Adipocyte (in vitro differentiated cells): ENCODE measurements at places on chromosomes 12 and 14.

GRCh38 chr14:58705066-58705465 is 67.3 kb downstream of the DACT1 start:
- DNase-seq: peak; percentile 23

- peak; percentile 3 for DNase-seq
These were observed 174.3 kb downstream of the MGAT4C start for GRCh38 chr12:86081843-86082242.

GRCh38 chr12:120115692-120116440 is 687 bp downstream of the RAB35 start:
- peak; percentile 66 for DNase-seq

DNA sequence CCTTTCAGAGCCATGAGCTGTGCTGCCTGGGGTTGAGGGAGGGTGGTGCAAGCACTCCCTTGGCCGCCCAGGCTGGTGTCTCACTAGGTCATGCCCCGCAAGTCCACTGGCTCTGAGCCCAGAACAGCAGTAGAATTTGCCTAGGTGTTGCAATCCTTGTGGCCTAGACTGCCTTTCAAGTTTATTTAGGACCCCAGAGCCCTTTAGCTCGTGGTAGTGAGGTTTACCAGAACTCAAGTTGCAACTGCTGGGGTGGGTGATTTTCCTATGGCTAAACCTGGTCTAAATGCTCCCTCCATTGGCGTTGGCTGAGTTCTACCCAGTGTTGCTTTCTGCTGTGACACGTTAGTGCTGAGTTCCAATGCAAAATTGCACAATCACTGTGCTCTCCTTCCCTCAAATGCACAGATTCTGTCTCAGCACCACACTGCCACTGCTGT is 287.2 kb downstream of the BCAT1 start:
- peak; percentile 69 for DNase-seq

DNA sequence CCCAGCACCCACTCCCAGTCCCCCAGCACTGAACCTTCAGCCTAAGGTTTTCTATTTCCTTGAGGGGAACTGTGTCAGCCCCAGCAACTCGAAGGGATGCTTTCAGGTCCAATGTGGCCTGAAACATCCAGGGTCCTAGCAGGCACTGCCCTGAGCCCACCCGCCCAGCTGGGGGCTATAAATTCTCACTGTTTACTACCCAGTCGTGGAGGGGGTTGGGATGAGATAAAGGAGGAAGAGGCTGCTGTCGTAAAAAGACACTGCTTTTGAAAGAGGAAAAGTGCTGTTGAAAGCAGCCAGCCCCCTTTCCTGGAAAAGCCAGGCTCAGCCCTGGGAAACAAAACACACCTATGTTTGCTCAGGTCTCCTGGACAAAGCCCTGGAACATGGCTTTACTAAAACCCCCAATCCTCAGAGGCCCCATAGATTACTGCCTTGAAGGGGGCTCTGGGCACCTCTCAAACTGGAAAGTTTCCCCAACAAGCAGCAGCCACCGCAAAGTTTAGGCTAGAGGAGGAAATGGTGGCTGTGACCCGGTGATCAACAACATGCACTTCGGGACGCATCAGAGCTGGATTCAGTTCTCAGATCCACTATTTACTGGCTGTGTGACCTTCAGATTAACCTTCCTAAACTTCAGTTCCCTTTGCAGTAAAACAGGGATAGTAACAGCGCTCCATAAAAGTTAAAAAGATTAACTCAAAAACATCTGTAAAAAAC is 51.0 kb downstream of the ACTN1 start:
- DNase-seq: no peak

DNA sequence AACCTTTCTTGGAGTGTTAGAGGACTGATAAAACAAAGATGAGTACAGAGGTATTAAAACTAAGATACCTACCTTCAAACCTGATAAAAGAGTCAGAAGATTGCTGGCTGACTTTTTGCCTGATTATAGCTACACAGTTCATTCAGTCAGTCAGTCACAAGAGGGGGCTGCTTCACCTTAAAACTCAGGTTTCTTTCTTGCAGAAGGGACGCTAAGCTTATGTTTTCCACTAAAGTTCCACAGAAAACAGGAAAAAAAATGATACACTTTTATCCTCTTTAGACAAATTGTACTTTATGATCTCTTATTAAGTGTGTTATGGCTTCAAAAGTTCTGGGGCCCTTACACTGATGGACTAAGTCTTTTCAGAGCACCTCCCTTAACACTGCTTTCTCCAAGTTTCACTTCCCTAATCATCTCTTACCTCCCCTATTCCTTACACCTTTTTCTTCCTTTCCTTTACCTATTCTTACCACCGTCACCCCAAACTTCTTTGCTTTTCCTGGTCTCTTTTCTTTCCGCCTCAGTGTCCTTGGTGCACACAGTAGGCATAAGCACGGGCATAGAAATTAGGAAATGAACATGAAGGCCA is 448.7 kb upstream of the OR4E1 start:
- DNase-seq: no peak

DNA sequence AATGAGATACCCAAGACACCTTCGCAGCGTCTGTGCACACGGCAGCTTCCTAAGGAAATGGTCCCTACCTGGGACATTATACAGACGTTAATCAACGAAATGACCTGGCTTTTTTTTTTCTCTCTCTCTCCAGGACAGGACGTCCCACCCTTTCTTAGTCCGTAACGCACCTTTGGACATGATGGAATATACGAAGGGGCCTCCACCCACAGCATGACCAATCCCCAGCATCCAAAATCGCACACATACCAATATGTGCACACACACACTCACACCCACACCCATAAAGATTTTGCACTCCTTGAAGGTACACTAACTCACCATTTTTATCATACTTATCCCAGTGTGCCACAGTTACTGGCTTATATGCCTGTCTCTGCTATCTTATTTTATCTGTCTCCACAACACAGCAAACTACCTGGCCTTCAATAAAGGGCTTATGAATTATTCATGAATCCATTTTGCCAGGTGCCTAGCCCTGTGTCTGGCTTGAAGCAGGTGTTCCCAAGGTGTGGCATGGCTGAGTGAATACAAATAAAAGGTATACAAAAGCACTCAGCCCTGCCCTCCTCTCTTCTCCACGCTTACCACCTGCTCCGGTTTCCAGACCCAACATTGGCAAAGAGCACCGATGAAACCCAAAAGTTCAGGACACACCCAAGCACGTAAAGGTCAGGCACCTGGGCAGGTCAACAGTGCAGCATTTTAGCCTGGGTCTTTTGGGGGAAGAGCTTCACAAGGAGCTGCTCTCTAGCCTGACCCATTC is 2.2 kb downstream of the SCNN1A start:
- DNase-seq: no peak

DNA sequence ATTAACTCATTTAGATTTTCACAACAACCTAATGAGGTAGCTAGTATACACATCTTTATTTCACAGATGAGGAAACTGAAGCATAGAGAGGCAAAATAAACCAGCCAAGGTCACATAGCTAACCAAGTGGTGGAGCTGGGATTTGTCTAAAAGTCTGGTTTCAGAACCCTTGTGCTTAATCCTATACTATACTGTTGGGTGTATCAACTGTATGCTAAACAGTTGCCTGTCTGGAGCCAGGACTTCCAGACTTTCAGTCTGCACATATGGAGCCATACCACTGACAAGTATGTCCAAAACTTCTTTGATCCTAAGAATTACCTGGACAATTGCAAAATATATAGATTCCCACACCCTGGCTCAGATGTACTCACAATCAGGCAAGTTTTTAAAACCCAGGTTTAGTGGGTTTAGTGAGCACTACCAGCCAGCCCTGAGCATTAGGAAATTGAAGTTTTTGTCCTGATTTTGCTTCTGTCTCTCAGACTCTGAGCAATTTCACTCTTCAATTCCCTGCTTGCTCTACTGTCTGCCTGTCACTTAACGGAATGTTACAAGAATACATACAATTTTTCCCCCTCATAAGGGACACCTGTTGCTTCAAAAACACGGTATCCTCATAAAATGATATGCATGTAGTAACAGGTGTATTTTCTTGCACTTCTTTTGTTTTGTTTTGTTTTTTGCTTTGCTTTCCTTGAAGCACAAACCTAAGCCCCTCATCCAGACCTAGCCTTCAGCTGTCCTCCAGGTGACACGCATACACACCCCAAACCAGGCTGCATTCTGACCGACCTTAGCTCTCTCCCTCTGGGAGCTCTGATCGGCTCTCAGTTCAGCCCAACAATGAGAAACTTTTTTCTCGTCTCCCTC is 9.6 kb upstream of the SALL2 start:
- no peak for DNase-seq

DNA sequence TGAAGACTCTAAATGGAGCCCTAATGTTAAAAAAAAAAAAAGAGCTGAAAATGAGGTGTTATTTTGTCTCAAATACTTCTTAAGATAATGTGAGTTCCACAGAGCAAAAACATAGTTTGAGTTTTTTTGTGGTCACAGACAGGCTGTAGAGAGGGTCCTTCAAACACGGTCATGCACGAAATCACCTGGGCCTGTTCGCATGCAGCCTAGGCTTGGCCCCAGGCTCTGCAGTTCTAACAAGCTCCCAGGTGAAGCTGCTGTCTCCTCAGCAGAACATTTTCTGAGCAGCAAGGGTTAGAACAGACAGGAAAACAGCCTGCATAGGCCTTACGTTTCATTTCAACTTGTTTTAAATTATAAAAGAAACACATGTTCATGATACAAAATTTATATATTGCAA is 65.4 kb upstream of the TBPL2 start:
- no peak for DNase-seq
